ENCODE measurements at places on chromosomes 2 and 18. TPM values are rescaled to one million over a fixed set of nuclear protein-coding genes. Genes with fewer than 3 reads are reported as not detected.

GAL3ST2 gene
- total RNA-seq, result not detected

LCT gene
- not detected for total RNA-seq

DNA sequence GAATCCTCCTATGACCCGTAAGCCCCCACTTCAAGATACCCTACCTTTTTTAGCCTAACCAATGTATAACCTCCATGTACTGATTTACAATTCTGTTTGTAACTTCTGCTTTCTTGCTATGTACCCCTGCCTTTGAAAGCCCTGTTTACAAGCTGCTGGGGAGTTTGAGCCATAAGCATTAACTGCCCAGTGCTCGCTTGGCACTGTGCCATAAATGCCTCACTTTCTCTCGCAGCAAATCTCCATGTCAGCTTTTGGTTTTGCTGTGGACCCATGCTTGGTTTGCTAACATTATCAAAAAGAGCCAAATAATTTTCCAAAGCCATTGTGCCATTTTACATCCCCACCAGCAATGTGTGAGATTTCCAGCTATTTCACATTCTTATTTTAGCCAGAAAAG is 51.8 kb downstream of the TEX51 start:
- no peaks in the 10 kb centered on the region for H3K36me3 ChIP-seq
- no peak overlapping the region for H3K27ac ChIP-seq

- no peak for DNase-seq
- no peak overlapping the region for H3K27ac ChIP-seq
- H3K4me1 ChIP-seq, result no peaks in the 10 kb centered on the region
- no peaks in the 10 kb centered on the region for H3K27me3 ChIP-seq
Measured at GRCh38 chr2:197600306-197600705, 75.1 kb downstream of the RFTN2 start.

GRCh38 chr2:113117541-113118262 is 9.7 kb upstream of the IL1RN start:
- DNase-seq, result no peak
- H3K27me3 ChIP-seq, result peaks cover 22% of the 10 kb centered on the region
- no peaks in the 10 kb centered on the region for H3K36me3 ChIP-seq
- no peaks in the 10 kb centered on the region for H3K4me1 ChIP-seq
- no peak overlapping the region for H3K27ac ChIP-seq

GRCh38 chr2:177201919-177202346 is 10.7 kb upstream of the HNRNPA3 start:
- H3K27ac ChIP-seq, result no peak overlapping the region
- no peaks in the 10 kb centered on the region for H3K27me3 ChIP-seq
- H3K36me3 ChIP-seq, result no peaks in the 10 kb centered on the region
- DNase-seq, result no peak
- H3K4me1 ChIP-seq, result no peaks in the 10 kb centered on the region

- H3K4me1 ChIP-seq, result peaks cover 18% of the 10 kb centered on the region
- H3K27me3 ChIP-seq, result no peaks in the 10 kb centered on the region
- H3K36me3 ChIP-seq, result no peaks in the 10 kb centered on the region
- H3K27ac ChIP-seq, result no peak overlapping the region
- DNase-seq, result peak; percentile 30
- H3K4me3 ChIP-seq, result no peak overlapping the region
Measured at GRCh38 chr18:23498877-23499276, 4.4 kb upstream of the RMC1 start.

GRCh38 chr2:127558911-127559310 is 23.4 kb downstream of the MYO7B start:
- H3K4me1 ChIP-seq, result no peaks in the 10 kb centered on the region
- no peak overlapping the region for H3K4me3 ChIP-seq
- H3K27me3 ChIP-seq, result no peaks in the 10 kb centered on the region
- no peak for DNase-seq
- no peaks in the 10 kb centered on the region for H3K36me3 ChIP-seq

GRCh38 chr2:223735659-223736244 is 101.6 kb downstream of the AP1S3 start:
- H3K36me3 ChIP-seq, result no peaks in the 10 kb centered on the region
- H3K4me1 ChIP-seq, result peaks cover 7% of the 10 kb centered on the region
- no peak overlapping the region for H3K27ac ChIP-seq
- H3K4me3 ChIP-seq, result no peak overlapping the region
- DNase-seq, result no peak
- H3K27me3 ChIP-seq, result no peaks in the 10 kb centered on the region

RNASEH1 gene
- total RNA-seq, result 20.9 TPM

GRCh38 chr18:394987-395362 is 105.5 kb downstream of the COLEC12 start:
- H3K27ac ChIP-seq, result peak overlapping the region; percentile 62
- H3K27me3 ChIP-seq, result no peaks in the 10 kb centered on the region
- H3K36me3 ChIP-seq, result no peaks in the 10 kb centered on the region

DNA sequence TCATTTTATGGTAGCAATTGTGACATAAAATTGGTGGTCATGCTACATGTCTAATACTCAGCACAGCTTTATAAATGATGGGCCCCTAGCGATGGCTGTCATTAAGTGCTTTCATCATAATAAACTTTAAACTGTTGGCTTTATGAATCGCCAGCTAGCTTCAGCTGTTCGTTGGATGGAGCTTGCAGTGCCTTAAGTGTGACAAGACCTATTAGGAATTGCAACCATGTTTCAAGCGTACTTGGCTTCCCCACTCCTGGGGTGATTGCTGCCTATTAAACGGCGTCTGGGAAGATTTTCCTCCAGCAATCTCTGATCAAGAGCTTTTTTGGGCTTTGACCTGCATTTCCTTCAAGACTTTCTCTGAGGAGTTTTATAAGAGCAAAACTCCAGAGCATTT is 164.5 kb upstream of the SIX3 start:
- peaks cover 18% of the 10 kb centered on the region for H3K4me1 ChIP-seq
- H3K27ac ChIP-seq, result no peak overlapping the region
- H3K36me3 ChIP-seq, result no peaks in the 10 kb centered on the region
- peaks cover 45% of the 10 kb centered on the region for H3K27me3 ChIP-seq
- no peak for DNase-seq

DNA sequence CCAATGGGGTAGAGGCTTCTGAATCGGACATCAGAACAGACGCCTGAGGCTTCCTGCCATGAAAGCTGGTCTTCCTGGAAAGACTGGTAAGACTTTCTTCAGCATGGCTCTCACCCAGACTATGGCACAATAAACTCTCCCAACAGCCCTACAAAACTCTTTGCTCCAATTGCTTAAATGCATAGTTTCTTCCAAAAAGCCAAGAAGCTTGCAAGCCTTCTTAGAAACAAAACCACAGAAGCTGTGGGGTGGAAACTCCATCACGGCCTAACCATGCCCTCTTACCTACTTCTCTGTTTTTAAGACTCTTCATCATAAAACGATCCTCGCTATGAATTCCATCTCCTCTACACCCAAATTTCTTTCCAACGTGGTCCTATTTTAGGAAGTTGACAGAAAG is 48.2 kb downstream of the PAX8 start:
- H3K36me3 ChIP-seq, result no peaks in the 10 kb centered on the region
- no peak overlapping the region for H3K4me3 ChIP-seq
- no peak for DNase-seq
- peaks cover 32% of the 10 kb centered on the region for H3K4me1 ChIP-seq

CNTNAP5 gene
- total RNA-seq, result not detected

CAPN14 gene
- total RNA-seq, result 0.27 TPM

DNA sequence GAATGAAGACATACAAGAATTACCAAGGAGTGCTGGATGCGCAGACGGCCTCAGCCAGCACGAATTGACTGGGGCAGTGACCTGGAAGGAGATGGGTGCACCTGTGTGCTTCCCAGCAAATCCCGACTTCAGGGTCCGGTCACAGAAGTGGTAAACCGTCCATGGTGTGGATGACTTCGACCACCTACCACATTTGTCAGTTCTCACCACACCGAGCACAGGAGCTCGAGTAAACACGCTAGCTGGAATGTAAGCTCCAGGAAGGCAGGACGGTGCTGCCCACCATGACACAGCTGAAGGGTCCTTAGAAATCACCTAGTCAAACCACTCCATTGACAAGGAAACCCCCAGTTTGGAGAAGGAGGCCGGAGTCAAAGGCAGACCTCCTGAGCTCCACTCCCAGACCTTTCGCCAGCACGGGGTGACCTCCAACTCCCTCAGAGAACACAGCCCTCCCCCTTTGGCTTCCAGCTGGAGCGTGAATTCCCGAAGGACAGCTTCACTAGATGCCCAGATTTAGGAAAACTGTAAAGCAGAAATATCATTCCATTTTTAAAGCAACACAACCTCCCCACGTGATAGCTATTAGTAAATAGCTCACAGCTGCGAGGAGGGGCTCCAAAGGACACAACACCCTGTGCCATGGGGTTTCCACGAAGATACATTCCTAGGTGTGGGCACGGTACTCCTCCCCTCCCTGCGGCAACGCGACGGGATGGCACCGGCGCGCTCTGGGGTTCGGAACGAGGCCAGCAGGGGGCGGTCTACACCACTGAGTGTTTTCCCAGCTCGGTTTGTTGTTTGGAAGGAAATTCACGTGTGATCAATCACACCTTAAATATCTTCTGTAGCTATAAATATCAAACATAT is 34.1 kb upstream of the GNAL start:
- peaks cover 74% of the 10 kb centered on the region for H3K27me3 ChIP-seq
- H3K36me3 ChIP-seq, result no peaks in the 10 kb centered on the region
- no peak overlapping the region for H3K27ac ChIP-seq
- DNase-seq, result peak; percentile 52

- H3K4me3 ChIP-seq, result no peak overlapping the region
- no peaks in the 10 kb centered on the region for H3K36me3 ChIP-seq
- no peaks in the 10 kb centered on the region for H3K4me1 ChIP-seq
- H3K27me3 ChIP-seq, result no peaks in the 10 kb centered on the region
Measured at GRCh38 chr2:142445551-142446072, 314.8 kb upstream of the LRP1B start.

CYTIP gene
- total RNA-seq, result 0.82 TPM

GRCh38 chr2:64607381-64608304 is 46.1 kb downstream of the SERTAD2 start:
- no peaks in the 10 kb centered on the region for H3K36me3 ChIP-seq
- no peak overlapping the region for H3K27ac ChIP-seq
- H3K4me1 ChIP-seq, result peaks cover 25% of the 10 kb centered on the region
- DNase-seq, result no peak
- no peak overlapping the region for H3K4me3 ChIP-seq

- peaks cover 21% of the 10 kb centered on the region for H3K27me3 ChIP-seq
- H3K4me3 ChIP-seq, result no peak overlapping the region
- peak overlapping the region; percentile 36 for H3K27ac ChIP-seq
- H3K4me1 ChIP-seq, result peaks cover 49% of the 10 kb centered on the region
Measured at GRCh38 chr2:23502096-23502495, 117.1 kb downstream of the KLHL29 start.

DNA sequence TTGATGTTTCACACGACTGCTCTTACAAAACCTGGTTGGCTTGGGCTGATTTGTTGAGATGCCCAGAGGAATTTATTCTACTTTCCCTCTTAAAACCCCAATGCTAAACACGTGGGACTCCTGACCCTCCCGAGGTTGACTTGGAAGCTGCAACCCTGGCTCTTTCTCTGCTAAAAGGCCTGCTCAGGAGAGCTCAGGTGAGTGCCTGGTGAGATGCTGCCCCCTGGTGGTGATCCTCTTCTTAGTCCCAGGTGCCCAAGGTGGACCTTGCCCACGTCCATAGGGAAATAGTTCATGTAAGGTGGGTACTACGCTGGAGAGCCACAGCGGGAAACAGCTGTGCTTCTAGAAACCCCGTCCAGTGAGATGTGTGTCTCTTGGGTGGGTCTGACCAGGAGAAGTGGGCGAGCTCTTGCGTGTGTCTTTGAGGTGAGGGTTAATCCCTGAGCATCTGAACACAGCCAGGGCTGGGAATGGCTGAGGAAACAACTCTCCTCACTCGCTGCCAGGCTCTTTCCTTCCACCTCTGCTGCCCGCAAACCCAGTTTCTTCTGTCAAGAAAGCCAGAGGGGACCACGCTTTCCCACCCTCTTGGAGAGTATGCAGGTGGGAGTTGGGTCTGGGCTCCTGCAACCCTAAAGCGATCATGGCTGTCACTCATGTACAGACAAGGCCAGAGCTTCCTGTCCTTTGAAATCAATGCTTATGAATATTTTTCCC is 25.5 kb upstream of the PXDN start:
- H3K27me3 ChIP-seq, result peaks cover 8% of the 10 kb centered on the region
- H3K36me3 ChIP-seq, result no peaks in the 10 kb centered on the region
- no peak overlapping the region for H3K4me3 ChIP-seq
- no peak overlapping the region for H3K27ac ChIP-seq
- DNase-seq, result peak; percentile 47

DNA sequence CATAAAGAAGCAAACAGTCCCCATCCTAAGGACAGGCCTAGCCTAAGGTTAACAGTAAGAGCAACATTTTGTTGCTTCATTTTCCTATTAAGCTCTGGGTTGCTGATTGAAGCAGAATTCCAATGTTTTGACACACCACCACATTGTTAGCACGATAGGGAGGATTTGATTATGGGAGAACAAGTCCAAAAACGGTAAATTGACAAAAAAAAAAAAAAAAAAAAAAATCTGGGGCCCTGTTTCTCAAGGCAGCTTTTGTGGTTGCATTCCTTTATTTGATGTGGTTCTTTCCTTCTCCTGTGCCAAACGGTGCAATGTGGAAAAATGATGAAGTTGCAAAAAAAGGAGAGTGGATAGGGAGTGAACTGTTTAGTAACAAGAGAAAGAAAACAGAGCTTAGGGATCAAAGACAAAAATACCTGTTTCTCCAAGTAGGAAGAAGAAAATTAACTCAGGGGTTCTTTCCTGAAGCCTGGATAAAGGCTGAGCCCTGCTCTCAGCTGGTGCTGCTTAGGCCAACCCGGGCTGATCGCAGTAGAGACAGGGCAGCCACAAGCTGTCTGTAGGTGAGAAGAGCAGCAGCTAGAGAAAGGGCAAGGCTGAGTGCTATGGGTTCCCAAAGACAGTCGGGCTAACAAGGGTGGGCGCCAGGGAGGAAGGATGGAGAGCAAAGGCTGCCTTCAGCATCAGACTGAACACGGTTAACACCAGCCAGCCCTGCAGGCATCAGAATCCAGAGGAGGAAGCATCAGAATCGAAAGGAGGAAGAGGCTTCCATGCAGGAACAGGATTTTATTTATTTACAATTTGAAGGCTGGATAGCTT is 167.8 kb upstream of the FOSL2 start:
- no peaks in the 10 kb centered on the region for H3K27me3 ChIP-seq
- DNase-seq, result no peak
- no peak overlapping the region for H3K4me3 ChIP-seq
- no peaks in the 10 kb centered on the region for H3K36me3 ChIP-seq
- peak overlapping the region; percentile 1 for H3K27ac ChIP-seq

GRCh38 chr18:29749704-29750103 is 1292.8 kb downstream of the DSC3 start:
- no peak overlapping the region for H3K4me3 ChIP-seq
- no peak for DNase-seq
- H3K36me3 ChIP-seq, result no peaks in the 10 kb centered on the region
- no peak overlapping the region for H3K27ac ChIP-seq
- no peaks in the 10 kb centered on the region for H3K27me3 ChIP-seq

DNA sequence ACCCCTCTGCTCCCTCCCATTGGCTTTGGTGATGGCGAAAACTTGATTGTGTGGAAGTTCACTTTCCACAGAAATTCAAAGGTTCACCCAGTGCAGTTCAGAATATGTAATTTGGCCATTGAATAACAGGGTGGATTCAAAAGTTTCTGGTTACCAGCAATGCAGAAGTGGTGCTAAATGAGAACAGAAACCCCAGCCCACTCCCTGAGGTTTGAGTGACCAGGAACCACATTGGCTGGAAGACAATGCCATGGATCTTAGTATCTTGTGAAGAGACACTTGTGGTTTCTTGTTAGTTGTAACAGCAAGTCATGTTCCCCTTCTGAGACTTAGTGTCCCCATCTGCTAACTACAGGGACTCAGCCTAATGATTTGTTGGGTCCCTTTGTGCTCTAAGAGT is 49.8 kb downstream of the QPCT start:
- no peaks in the 10 kb centered on the region for H3K36me3 ChIP-seq
- H3K4me1 ChIP-seq, result peaks cover 16% of the 10 kb centered on the region
- H3K27me3 ChIP-seq, result no peaks in the 10 kb centered on the region
- no peak overlapping the region for H3K27ac ChIP-seq
